ENCODE measurements at places on chromosomes 7 and 10.

DNA sequence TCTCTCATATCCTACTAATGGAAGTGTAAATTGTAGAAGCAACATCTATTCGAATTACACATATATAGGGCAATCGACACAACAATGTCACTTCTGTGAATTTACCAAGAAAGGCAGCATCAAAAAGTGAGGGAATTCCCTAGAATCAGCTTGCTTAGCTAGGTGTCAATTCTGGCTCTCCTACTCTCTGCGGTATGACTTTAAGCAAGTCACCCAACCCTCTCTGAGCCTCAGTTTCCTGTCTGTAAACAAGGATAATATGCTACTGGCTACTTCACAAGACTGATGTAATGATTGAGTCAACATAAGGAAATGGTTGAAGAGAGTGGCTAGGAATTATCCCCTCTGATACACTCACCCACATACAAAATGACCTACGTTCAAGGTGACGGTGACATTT, 19.4 kb downstream of the CCDC6 start:
- no peak for DNase-seq

DNA sequence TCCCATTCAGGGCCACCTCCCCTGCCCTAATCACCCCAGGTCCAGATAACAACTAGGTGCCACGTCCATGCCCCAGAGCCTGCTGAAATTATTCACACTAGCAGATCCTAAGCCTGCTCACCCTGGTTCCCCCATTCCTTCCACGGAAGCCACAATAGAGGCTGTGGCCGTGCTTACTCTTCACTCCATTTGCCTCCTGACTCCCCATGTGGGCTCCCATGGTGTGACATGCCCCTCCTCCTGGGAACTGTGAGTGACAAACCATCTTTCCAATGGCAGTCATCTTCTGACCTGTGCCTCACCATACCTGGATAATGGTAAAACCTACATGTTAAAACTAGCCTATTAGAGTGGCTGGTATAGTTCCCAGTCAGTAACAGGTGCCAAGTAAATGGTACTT, 216.2 kb upstream of the PRKCQ start:
- no peak for DNase-seq

GRCh38 chr10:78937800-78938694, 130.7 kb upstream of the ZMIZ1 start:
- no peak for DNase-seq

DNA sequence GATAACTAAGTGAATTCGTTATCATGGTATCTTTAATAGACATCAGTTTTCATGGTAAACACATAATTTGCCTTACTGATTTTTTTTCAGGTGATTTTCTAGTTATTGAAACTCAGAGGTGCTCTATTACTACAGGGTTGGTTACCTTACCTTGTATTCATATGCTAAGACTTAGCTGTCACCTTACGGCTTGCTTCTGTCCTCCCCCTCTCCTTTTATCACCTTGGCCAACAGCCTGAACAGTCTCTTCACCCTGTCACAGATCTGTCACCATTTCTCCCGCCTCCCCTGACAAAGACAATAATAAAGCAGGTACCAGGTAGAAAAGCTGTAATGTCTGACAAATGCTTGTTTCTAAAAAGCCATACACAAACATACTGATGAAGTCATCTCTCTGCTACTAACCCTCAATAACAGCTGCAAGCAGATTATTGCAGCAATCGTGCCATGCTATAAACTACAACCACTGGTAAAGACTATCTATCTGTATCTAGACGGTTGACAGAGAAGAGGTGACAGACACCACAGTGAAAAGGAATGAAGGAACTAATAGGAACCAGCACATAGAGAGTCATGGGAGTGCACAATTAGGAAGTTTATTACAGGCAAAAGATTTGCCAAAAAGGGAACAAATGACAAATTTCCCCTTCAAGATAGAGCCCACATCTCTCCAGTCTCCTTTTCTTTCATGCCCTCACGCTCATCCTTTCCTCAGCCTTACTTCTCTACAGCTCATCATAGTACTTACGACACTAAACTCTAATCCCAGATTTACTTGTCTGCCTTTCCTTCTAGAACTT, 57.2 kb downstream of the ARHGAP12 start:
- no peak for DNase-seq

DNA sequence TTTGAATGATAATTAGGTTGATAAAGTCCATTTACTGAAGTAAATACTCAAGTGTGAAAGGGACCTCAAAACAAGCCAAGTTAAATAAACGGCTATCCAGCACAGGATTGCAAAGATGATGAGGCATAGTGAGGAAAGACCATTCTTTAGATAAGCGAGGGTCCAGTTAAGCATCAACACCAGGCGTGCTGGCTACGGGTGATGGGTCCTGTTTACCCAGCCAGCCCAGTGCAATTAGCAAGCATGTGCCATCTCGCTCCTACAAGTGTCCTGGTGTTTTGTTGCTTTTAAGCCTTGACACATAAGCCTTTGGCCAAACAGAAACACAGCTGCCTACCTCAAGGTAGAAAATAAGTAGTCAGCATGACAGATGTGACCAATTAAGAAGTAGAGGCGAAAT, 7.1 kb downstream of the NEBL start:
- DNase-seq, result no peak

DNA sequence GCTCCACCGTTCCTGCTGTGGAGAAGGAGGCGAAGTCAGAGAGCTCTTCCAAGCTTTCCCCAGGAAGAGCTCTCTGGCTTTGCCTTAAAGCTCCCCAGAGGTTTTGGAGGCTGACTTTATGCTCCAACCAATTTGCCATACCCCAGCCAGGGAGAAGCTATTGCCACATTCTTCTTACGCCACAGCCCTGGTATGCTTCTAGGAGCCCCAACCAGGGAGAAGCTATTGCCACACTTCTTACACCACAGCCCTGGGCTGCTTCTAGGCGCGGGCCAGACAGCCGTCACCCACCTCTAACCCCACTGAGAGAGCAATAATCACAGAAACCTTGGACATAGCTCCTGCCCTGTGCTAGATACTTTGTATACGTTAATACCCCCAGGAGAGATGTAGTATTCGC, 951 bp downstream of the ELOVL3 start:
- no peak for DNase-seq

- no peak for DNase-seq
Observed at GRCh38 chr7:28086198-28086597, 94.4 kb downstream of the JAZF1 start.

DNA sequence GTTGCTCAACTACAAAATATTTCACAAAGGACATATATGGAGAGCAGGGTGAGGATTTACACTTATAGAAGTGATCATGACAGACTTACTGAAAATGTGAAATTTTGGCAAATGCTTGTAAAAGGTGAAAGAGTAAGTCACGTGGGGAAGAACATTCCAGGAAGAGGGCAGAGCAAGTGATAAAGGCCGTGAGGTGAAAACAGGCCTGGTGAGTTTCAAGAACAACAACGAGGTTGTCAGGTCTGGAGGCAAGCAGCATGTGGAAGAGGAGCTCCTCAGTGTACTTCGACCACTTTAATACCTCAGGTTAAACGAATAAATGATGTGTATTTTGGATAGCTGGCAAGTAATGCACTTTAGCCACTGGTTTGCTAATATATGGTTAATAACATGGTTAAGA, 706.7 kb downstream of the PCDH15 start:
- no peak for DNase-seq

DNA sequence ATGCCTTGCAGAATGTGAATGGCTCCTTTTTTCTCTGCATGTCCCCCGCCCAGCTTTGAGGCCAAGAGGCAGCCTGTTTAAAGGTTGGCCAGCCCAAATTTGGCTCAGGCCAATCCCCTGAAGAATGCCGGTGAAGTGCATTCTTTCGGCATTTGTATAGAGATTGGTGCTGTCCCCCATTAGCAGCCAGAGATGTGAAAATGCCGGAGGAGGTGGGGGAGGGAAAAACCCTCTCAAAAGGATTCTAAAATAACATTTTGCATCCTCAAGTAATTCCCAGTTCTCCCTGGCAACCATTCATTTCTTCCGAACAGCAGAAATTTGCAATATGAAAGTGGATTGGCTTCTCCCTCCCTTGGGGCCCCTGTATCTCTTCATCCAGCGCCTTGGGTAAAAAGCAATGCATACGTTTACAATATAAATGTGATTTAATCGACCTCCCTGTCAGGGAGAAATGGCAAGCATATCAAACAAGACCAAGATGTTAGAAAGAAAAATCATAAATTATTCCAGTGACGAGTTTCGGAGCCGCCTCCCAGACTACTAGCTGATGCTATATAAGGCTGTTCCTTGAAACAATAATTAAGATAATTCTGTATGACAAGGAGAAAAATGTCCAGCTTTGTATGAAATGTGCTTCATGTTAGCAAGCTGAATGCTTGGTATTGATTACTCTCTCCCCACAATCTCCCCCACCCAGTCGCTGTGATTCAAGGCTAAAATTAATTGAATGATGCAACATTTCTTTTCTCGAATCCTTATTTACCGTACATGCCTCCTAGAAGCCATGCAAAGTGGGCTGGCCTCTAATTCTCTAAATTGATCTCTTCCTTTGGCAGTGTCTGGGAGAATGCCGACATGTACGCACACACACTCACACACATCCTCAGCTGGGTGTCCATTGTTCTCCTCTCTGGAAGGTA, 323.7 kb downstream of the RPS24 start:
- DNase-seq, result no peak

DNA sequence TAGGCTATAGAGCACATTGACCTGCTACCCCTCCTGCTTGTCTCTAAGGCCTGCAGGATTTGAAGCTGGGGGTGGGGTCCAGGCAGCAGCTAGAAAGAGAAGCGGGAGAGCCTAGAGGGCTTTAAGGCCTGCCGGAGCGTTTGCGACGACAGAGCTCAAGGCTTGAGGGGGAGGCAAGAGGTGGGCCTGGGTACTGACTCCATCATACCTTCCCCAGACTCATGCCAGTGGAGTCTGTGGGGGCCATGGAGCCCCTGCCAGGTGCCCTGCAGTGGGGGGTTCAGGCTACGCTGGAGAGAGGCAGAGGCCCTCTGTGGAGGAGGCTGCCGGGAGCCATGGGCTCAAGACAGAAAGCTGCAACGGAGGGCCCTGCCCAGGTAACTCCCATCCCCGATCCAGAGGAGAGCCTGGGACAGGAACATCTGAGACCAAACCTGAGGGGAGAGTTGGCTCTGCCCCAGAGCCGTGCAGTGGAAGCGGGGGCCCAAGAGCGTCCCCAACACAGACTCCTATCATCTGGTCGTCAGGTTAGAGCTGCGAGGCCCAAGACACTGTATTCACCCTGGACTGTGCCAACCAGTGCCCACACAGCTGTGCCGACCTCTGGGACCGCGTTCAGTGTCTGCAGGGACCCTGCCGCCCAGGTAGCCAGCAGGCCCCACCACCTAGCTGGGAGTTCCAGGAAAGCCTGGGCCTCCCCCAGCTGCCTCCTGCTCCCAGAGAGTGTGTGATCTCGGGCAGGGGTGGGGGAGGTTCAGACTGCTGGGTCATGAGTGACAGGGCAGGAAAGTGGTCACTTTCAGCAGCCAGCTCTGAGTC, 13.2 kb upstream of the ZNF862 start:
- no peak for DNase-seq

- no peak for DNase-seq
Observed at GRCh38 chr10:103696094-103696410, 159.3 kb downstream of the SH3PXD2A start.

GRCh38 chr7:109178342-109178741, 608.7 kb downstream of the DNAJB9 start:
- DNase-seq, result no peak

- DNase-seq, result no peak
Observed at GRCh38 chr10:10392511-10392910, 625.2 kb upstream of the CELF2 start.

Measured in occipital lobe (tissue), 3 donors.